ENCODE measurements at places on chromosomes 16 and 17.

DNA sequence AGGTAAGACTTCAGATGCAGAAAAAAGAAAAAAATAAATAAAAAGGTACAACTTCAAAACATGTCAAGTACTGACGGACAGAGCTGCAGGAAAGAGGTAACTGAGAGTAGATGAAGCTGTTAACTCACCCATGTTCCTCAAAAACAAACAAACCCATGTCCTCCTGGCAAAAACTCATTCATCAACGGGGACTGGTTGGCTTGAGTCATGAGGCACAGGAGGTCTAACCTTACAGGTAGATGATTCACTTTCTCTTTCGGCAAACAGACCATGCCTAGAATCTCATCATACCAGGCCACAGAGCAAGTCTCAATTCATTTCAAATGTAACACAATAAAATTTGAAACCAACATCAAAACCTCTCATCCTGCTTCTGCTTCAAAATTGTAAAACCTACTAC lies 12.3 kb upstream of the FASN start:
- DNase-seq: no peak

DNA sequence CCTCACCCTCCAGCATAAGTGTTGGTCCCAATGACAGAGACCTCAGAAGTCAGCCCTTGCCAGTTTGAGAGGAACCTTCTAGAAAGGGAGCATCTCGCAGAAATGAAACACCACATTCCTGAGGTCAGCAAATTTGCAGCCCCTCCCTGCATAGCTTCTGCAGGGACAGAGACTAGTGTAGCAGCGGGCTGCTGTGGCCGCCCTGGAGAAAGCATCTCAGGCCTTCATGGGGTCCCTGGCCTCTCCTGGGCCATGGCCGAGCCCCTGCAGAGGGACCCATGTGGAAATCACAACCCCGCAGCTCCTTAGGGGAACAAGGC lies 11.4 kb downstream of the HS3ST6 start:
- no peak for DNase-seq

DNA sequence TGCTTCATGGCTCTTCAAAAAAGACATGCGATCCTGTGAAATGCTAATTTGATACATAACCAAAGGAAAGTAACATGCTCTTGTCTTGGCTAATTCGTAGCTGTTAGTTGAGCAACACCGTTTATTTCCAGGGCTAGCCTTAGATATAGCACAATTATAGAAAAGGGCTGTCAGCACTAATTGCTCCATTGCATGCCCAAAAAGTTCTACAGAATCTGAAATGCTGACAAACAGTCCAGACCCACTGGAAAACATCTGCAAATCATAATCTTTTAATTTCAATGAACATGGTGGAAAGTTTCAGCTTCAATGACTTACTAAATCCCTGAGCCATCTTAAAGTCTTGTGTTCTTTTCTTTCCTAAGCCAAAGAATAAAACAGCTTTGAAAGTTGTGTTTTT lies 42.9 kb upstream of the NUDT7 start:
- no peak for DNase-seq

DNA sequence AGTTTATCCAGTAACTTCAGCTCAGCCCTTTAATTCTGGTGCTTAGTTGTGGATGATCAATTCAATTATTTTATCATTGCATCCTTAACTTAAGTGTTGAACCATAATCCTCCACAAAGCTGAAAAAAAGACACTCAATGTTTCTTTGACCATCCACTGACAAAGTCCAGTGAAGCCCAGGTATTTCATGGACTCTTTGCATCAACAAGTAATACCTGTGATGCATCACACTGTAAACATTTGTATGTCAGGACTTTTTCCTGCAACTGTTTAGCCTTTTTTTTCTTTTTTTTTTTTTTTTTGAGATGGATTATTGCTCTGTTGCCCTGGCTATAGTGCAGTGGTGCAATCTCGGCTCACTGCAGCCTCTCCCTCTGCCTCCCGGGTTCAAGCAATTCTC lies 6.6 kb upstream of the NFAT5 start:
- DNase-seq: no peak

DNA sequence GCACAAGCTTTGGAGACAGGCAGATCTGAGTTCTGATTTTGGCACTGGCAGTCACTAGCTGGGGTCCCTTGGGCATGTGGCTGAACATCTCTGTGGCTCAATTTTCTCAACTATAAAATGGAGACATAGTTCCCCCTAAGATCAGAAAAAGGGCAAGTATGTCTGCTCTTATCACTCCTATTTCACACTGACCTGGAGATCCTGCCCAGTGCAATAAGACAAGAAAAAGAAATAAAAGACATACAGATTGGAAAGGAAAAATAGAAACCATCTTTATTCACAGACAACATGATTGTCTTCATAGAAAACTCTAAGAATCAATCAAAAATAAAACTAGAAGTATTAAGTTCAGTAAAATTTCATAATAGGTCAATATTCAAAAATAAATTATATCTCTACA lies 56.0 kb upstream of the LHX1 start:
- no peak for DNase-seq

GRCh38 chr16:89152831-89153700 lies 18.5 kb upstream of the CDH15 start:
- no peak for DNase-seq

- no peak for DNase-seq
Observed at GRCh38 chr16:89863741-89864526, 9.5 kb upstream of the TCF25 start.

- no peak for DNase-seq
Observed at GRCh38 chr16:11046382-11046931, 102.1 kb downstream of the CLEC16A start.

- no peak for DNase-seq
Observed at GRCh38 chr17:81071761-81072741, 37.1 kb downstream of the BAIAP2 start.

GRCh38 chr17:36532435-36532975 lies 2.2 kb downstream of the MYO19 start:
- DNase-seq: no peak

GRCh38 chr17:9206741-9207332 lies 185.5 kb downstream of the NTN1 start:
- no peak for DNase-seq

DNA sequence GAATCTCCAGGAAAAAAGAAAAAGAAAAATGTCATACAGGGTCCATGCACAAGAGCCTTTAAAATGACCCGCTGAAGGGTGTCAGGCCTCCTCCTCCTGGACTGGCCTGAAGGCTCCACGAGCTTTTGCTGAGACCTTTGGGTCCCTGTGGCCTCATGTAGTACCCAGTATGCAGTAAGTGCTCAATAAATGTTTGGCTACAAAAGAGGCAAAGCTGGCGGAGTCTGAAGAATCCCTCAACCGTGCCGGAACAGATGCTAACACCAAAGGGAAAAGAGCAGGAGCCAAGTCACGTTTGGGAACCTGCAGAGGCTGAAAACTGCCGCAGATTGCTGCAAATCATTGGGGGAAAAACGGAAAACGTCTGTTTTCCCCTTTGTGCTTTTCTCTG lies 845 bp downstream of the STH start:
- DNase-seq: no peak

DNA sequence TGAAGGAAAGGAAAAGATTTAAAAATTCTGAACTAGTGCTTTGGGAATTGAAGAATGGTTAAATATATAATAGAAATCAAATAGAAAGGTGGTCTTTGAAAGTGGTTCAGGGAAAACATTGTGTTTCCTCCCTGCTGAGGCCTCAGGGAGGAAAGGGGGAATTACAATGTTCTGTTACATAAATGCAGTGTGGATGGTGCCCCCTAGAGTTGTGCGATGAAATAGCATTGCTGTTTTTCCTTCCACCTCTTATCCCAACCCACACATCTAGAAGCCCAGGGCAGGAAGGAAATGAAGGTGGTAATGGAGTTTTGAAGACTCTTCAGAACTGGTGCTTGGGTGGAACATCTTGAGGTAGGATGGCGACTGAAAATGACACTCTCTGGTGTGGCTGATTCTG lies 6.4 kb upstream of the TOX3 start:
- DNase-seq: no peak

DNA sequence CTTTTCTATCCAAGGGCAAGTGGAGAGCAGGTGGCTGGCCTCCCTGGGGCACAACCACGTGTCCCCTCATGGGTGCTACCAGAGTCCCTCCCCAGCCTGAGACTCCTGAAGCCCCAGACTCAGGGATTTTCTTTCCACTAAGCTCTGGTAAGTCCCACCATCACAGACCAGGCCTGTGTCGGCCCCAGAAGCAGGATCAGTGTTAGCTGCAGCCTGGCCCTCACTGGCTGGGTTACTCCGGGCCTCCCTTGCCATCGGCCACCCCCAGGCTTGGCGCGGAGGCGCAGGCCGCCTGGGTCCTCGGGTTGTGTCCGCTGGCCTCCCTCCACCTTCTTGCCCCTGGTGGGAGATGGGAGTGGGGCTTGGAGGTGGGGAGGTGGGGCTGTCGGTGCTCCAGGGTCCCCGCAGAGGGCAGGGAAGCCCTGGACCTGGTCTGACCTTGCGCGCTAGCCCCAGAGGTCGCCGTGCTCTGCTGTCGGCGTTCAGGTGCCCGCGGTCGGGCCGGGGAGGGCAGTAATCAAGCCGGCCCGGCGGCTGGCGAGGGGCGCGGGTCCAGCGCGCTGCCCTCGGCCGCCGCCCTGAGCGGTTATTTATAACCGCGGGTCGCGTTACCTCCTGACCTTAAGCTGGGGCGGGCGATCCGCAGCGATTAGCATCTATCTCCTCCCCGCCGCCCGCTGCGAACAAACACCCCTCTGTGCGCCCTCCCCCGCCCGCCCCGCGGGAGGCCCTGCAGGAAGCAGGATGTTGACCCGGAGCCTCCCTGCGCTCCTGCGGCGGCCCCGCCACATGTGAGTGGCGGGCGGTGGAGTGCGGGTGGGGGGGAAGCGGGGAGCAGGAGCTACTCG lies 78.1 kb upstream of the TOB1 start:
- DNase-seq: peak; percentile 70

DNA sequence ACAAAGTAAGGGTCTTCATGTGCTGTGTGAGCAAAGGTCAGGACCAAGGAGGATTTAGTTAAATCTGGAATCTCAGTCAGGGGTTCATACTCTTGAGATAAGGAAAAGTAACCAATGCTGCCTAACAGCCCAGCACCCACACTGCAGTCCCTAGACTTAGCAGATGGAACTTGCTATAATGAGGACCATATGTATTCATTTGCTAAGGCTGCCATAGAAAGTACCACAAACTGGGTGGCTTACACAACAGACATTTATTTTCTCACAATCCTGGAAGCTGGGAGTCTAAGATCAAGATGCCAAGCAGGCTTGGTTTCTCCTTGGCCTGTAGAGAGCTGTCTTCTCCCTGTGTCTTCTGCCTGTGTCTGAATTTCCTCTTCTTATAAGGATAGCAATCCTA lies 20.8 kb downstream of the ZP2 start:
- no peak for DNase-seq

- DNase-seq: no peak
Observed at GRCh38 chr16:84765616-84766580, 53.9 kb upstream of the CRISPLD2 start.

GRCh38 chr17:81094509-81095382 lies 59.8 kb downstream of the BAIAP2 start:
- peak; percentile 87 for DNase-seq

DNA sequence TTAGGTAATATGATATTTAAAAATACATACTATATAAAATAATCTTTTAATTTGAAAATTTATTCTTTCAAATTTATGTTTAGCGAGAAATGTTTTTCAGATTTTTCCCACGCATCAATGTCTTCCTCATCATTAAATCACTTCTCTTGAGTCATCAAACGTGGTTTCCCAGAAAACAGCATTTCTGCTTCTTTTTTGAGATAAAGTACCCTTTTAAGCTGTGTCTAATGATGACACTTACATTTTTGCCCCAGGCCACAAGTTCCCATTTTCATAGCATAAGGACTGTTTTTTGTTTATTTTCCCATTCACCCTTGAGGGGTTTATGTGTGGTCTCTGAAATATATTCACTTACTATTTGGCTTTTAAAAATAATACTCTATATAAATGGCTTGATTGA lies 139.0 kb upstream of the HS3ST3A1 start:
- no peak for DNase-seq

- no peak for DNase-seq
Observed at GRCh38 chr17:43574348-43574747, 28.2 kb upstream of the ETV4 start.

- no peak for DNase-seq
Observed at GRCh38 chr17:6708357-6708961, 4.7 kb downstream of the SLC13A5 start.

- no peak for DNase-seq
Observed at GRCh38 chr17:2030779-2031163, 818 bp downstream of the DPH1 start.

GRCh38 chr16:55543472-55543871 lies 23.0 kb upstream of the CAPNS2 start:
- no peak for DNase-seq

- no peak for DNase-seq
Observed at GRCh38 chr16:65576631-65577030, 454.8 kb upstream of the CDH11 start.

- DNase-seq: no peak
Observed at GRCh38 chr17:36525113-36525512, 9.6 kb downstream of the MYO19 start.

DNA sequence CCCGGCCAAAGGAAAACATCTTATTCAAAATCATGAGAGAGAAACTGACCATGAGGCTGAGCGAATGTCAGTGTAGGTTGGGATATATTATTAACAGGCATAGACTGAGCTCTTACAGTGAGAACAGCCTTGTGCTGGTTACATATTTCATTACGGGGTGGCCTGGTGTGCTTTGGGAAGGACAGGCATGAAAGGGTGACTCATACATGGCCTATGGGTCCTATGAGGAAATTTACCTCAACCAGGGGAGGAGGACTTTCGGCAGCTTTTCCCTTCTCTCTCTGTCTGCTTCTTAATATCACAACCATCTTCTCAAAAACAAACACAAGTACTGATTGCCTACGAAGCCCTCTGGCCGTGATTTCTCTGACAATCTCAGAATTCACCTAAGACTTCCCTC lies 579.1 kb downstream of the CDH13 start:
- DNase-seq: no peak

GRCh38 chr17:76123191-76123499 lies 17.9 kb downstream of the FOXJ1 start:
- DNase-seq: no peak

GRCh38 chr16:27974896-27975540 lies 88.5 kb downstream of the GSG1L start:
- no peak for DNase-seq

DNA sequence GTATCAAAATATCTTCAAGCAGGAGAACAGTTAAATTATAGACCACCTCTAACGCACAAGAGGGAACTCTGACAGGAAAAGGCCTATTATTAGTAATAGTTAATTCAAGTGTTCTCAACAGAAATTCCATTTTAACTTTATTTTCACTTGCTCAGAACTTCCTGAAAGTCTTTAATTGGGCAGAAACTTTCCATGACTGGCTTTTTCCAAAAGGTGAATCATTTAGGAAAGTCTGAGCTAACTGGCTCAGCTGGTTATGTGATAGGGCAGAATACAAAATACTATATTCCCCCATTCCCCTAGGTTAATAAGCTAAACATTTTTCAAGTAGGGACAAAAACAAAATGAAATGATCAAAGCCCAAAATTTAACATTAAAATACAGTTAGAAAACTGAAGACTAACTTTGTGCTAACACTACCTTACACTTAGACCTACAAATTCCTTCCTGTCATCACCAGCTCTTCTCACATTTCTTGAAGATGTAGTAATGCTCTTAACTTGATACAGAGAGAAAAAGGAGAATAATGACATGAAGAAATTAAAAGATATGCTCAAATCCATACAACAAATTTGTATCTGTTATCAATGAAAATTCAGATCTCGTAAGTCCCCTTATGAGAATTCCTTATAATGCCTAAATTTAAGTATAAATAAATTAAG lies 31.0 kb downstream of the CFDP1 start:
- DNase-seq: no peak
